ENCODE measurements at places on chromosomes 3 and 15. TPM values are rescaled to one million over a fixed set of nuclear protein-coding genes. Genes with fewer than 3 reads are reported as not detected.
A peak's percentile ranks its signal among the peaks of the same experiment; 100 is the strongest.

GRCh38 chr15:100601163-100601562, 821 bp downstream of the LINS1 start:
- peak overlapping the region; percentile 93 for H3K4me3 ChIP-seq
- peak overlapping the region; percentile 77 for H3K27ac ChIP-seq
- no peaks in the 10 kb centered on the region for H3K27me3 ChIP-seq
- no peaks in the 10 kb centered on the region for H3K36me3 ChIP-seq
- no peak for DNase-seq
- H3K4me1 ChIP-seq: peaks cover 3% of the 10 kb centered on the region

Gene PLA1A
- 0.26 TPM for total RNA-seq

- no peak overlapping the region for H3K4me3 ChIP-seq
- no peaks in the 10 kb centered on the region for H3K4me1 ChIP-seq
- H3K36me3 ChIP-seq: no peaks in the 10 kb centered on the region
- no peak for DNase-seq
- H3K27ac ChIP-seq: no peak overlapping the region
These were observed 861.9 kb upstream of the SEMA6D start for GRCh38 chr15:46855388-46855787.

GRCh38 chr3:184354121-184354728, 7.2 kb downstream of the CLCN2 start:
- no peaks in the 10 kb centered on the region for H3K4me1 ChIP-seq
- no peak overlapping the region for H3K4me3 ChIP-seq
- no peak for DNase-seq
- H3K27me3 ChIP-seq: no peaks in the 10 kb centered on the region
- no peak overlapping the region for H3K27ac ChIP-seq

Gene TGM4
- total RNA-seq: not detected

Gene PRR20G
- not detected for total RNA-seq

Gene SLC22A14
- total RNA-seq: 0.17 TPM

DNA sequence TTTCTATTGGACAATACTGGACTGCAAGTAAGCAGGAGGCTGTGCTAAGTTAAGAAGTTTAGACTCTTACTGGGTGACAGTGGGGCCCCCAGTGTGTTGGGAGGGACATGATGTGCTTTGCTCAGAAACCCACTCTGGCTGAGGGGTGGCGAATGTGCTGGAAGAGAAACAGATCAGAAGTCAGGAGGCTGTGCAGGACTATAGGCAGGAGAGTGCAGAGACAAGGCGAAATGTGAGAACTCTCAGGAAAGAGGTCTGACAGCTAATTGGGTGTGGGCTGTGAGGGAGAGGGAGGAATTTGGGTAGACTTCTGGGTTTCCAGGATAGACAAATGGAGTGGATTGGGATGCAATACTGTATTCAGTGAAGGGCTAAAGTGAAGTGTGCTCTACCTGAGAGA, 12.0 kb downstream of the SLC24A1 start:
- H3K27ac ChIP-seq: no peak overlapping the region
- H3K4me3 ChIP-seq: no peak overlapping the region
- DNase-seq: no peak
- no peaks in the 10 kb centered on the region for H3K27me3 ChIP-seq

Gene FMN1
- 27.7 TPM for total RNA-seq

Gene CLDN11
- 131 TPM for total RNA-seq

DNA sequence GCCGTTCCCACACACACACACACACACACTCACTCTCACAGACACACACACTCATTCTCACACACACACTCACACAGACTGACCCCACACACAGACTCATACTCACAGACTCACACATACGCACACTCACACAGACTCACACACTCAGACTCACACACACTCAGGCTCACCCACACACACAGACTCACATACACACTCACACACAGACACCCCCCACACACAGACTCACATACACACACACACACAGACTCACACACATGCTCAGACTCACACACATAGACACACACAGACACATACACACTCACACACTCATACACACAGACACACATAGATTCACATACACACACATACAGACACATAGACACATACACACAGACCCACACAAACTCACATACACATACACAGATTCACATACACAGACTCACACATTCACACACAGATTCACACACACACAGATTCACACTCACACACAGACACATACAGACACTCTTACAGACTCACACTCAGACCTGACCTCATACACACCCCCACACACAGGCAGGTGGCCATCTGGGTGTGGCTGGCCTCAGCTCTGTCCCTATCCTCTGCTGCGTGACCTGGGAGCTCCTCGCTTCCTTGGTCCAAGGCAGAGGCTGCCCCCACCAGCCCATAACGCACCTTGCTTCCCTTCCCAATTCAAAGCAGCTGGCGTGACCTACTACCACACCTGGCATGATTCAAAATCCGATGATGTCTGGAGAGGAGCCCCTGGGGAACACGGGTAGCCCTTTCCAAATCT, 1.9 kb downstream of the C3orf22 start:
- no peaks in the 10 kb centered on the region for H3K36me3 ChIP-seq
- no peak overlapping the region for H3K27ac ChIP-seq
- DNase-seq: no peak

Gene RHCG
- total RNA-seq: not detected

Gene DAZL
- total RNA-seq: not detected

DNA sequence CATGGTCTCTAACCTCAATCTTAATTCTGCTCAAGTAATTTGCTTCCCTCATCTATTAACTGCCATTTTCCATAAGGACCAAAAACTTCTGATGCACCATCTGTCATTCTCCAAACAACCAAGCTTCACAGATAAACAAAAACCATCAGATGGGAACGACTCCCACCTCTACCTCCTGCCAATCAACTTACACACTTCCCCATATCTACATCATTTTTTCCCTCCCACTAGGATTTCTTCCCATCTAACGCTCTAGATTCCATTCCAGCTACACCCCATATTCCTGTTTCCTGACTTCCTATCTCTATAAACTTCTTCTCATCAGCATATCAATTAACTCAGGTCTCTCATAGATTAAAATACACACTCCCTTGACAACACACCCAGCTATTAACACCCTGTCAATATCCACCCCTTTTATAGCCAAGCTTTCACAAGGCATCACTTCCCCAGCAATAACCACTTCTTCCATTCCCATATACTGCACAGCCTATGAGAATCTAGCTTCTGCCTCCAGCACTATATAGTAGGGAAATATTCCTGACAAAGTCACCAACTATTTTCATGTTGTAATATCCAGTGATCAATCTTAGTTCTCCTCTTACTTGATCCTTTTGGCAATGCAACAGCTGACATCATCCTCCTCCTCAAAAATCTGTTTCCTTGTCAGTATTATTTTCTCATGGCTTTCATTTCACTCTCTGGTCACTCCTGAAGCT, 39.2 kb downstream of the SNX4 start:
- H3K27ac ChIP-seq: no peak overlapping the region
- H3K4me3 ChIP-seq: no peak overlapping the region
- no peaks in the 10 kb centered on the region for H3K27me3 ChIP-seq

Gene SMC4
- 38.0 TPM for total RNA-seq

Gene RYR3
- total RNA-seq: 0.17 TPM

DNA sequence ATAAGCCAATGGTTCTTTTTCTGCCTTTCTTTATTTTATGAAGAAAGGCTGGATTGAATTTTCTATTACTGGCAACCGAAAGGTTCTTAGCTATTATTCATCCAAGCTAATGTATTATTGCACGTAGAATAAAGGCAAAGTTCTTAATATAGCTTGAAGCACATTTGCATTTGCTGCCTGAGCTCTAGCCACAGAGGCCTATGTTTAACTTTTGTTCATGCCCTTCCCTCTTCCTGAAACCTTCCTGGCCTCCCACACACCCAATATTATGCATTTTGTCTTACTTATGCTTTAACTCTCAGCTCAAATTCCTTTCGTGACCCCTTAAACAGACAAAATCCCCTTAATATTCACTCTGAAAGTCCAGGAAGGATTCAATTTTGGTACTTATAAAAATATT, 71.0 kb upstream of the ZNF280D start:
- no peaks in the 10 kb centered on the region for H3K4me1 ChIP-seq
- no peaks in the 10 kb centered on the region for H3K36me3 ChIP-seq
- no peaks in the 10 kb centered on the region for H3K27me3 ChIP-seq
- H3K4me3 ChIP-seq: no peak overlapping the region
- DNase-seq: no peak
- no peak overlapping the region for H3K27ac ChIP-seq

Gene SEMA5B
- total RNA-seq: not detected

GRCh38 chr3:143648218-143648617, 200.1 kb downstream of the SLC9A9 start:
- no peaks in the 10 kb centered on the region for H3K27me3 ChIP-seq
- H3K4me3 ChIP-seq: no peak overlapping the region
- H3K27ac ChIP-seq: no peak overlapping the region
- no peak for DNase-seq
- H3K36me3 ChIP-seq: no peaks in the 10 kb centered on the region
- H3K4me1 ChIP-seq: no peaks in the 10 kb centered on the region

- H3K36me3 ChIP-seq: no peaks in the 10 kb centered on the region
- H3K27ac ChIP-seq: no peak overlapping the region
- peaks cover 3% of the 10 kb centered on the region for H3K4me1 ChIP-seq
- no peak overlapping the region for H3K4me3 ChIP-seq
- DNase-seq: no peak
These were observed 249.6 kb downstream of the TLE3 start for GRCh38 chr15:69848096-69848495.

DNA sequence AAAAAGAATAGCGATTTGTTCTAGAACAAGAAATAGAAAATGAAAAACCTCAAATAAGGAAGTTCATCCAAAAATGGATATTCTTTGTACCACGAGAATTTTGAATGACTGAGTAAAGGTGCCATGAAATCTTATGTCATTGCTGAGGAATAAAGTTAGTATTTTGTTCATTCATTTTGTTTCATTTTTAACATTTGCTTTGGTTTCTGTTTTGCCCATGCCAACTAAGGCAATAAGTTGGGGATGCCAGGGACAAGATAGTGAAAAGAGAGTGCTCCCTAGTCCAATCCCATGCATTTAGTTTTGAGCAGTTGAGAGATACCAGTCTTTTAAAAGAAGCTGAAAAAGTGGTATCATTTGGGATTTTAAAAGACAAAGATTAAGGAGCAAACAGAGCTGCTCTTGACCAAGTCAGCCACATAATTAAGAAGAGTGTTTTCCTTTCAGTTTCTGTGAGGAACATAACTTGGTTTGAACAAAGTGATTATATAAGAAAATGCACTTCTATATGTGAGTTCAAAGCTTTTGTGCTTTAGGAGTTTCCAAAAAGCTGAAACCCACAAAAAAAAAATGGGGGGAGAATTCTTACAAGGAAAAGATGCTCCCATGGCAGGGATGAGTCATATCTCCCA, 201.4 kb downstream of the PLOD2 start:
- H3K4me3 ChIP-seq: no peak overlapping the region
- no peaks in the 10 kb centered on the region for H3K27me3 ChIP-seq
- H3K36me3 ChIP-seq: no peaks in the 10 kb centered on the region
- no peaks in the 10 kb centered on the region for H3K4me1 ChIP-seq
- peak; percentile 16 for DNase-seq

GRCh38 chr3:188720636-188721035, 451.1 kb upstream of the TPRG1 start:
- peak; percentile 38 for DNase-seq
- H3K36me3 ChIP-seq: no peaks in the 10 kb centered on the region
- no peak overlapping the region for H3K27ac ChIP-seq
- H3K27me3 ChIP-seq: no peaks in the 10 kb centered on the region

DNA sequence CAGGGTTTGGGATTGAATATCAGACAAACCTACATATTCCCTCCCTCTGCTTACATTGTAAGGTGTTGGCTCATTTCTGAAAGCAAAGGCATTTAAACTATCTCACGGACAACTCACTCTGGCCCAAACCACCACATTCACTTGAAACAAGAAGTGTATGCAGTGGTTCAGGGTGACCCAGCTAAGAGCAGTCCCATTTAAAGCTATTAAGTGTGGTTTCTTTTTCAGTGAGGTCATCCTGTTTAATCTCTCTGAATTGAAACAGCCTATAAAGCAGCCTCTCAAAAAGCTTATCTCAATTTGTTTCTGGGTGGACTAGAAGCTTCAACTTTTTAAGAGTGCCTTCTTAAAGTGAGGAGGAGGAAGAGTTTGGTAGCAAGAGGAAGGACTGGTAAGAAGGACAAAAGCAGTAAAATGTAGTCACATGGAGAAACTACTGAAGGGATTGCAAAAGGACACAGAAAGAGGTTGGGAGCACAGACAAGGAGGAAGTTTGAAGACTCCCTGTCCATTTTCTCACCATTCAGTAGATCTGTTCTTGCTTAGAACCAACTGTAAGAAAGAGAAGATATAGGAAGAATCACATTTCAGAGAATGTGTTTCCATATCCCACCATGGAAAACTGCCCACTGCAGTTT, 151.6 kb downstream of the TMCO5A start:
- H3K4me1 ChIP-seq: no peaks in the 10 kb centered on the region
- H3K36me3 ChIP-seq: no peaks in the 10 kb centered on the region
- H3K27me3 ChIP-seq: no peaks in the 10 kb centered on the region
- no peak overlapping the region for H3K4me3 ChIP-seq
- DNase-seq: no peak

GRCh38 chr3:90180543-90180942, 1073.1 kb downstream of the EPHA3 start:
- DNase-seq: peak; percentile 2
- H3K4me3 ChIP-seq: no peak overlapping the region
- H3K27ac ChIP-seq: no peak overlapping the region
- no peaks in the 10 kb centered on the region for H3K4me1 ChIP-seq
- H3K36me3 ChIP-seq: no peaks in the 10 kb centered on the region

Gene CASR
- total RNA-seq: not detected

DNA sequence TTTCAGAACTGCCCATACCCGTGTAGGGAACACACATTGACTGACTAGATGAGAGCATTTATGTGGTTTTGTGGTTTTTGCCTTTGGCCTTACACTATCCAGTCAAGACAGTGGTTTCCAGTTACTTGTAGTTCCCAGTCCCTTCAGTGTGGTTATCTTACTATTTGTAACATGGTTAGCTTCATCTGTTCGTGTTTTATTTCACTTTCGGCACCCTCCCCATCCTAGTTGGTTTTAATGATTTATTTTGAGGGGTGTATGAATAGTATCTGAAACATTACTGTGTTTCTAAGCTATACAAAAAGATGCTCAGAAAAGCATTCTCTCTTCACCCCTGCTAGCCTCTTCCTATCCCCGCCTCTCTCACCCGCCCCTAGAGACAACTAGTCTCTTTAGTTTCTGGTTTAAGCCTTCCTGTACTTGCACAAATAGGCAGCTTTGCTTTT, 14.1 kb downstream of the LYSMD4 start:
- no peak overlapping the region for H3K27ac ChIP-seq
- H3K4me1 ChIP-seq: peaks cover 8% of the 10 kb centered on the region
- H3K4me3 ChIP-seq: no peak overlapping the region
- peak; percentile 84 for DNase-seq
- no peaks in the 10 kb centered on the region for H3K27me3 ChIP-seq

- no peak overlapping the region for H3K4me3 ChIP-seq
- H3K27ac ChIP-seq: no peak overlapping the region
- H3K36me3 ChIP-seq: no peaks in the 10 kb centered on the region
- H3K4me1 ChIP-seq: no peaks in the 10 kb centered on the region
- no peaks in the 10 kb centered on the region for H3K27me3 ChIP-seq
These were observed 93.2 kb upstream of the CCDC80 start for GRCh38 chr3:112734171-112734570.

- peak overlapping the region; percentile 93 for H3K27ac ChIP-seq
- no peak for DNase-seq
- no peaks in the 10 kb centered on the region for H3K27me3 ChIP-seq
These were observed 2.7 kb downstream of the FBN1 start for GRCh38 chr15:48642795-48643194.

- no peaks in the 10 kb centered on the region for H3K4me1 ChIP-seq
- no peak for DNase-seq
- H3K27me3 ChIP-seq: no peaks in the 10 kb centered on the region
- H3K27ac ChIP-seq: no peak overlapping the region
- no peaks in the 10 kb centered on the region for H3K36me3 ChIP-seq
These were observed 108.8 kb upstream of the MCTP2 start for GRCh38 chr15:94122516-94122915.

Gene CCR9
- not detected for total RNA-seq
